ENCODE measurements at places on chromosomes 2 and 18.

GRCh38 chr2:114406347-114406746 is 36.1 kb upstream of the DPP10 start:
- no peak for DNase-seq

- no peak for DNase-seq
Observed at GRCh38 chr2:96112501-96113366, 3.6 kb downstream of the ADRA2B start.

DNA sequence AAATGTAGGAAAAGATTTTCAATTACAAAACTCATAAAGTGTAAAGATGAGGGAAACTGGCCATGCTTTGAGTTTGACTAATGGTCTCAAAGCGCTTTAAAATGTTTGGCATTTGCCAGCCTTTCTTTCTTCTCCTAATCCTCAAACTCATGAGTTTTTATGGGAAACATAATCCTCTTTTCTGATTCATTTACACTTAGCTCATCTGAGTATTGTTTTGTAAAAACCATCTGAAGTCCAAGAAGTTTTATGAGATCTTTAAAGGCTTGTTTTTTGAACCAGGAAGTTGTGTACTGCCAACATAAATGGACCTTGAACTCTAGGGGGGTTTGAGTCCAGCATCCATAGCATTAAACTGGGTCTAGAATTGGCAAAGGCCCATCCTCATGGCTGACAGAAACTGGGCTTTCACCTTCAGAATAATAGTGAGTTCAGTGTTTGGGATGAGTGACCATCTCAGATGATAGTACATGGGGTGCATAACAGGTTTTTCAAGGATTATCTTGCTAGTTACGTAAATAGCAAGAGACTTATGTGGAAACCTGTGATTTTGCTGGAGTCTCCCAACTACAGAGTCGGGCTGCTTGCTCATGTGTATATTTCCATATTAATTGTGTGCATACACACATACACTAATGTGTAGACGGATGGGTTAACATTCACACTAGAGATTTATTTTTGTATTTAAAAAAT is 3.8 kb upstream of the LTBP1 start:
- no peak for DNase-seq

GRCh38 chr18:68033466-68033865 is 516.9 kb upstream of the DSEL start:
- no peak for DNase-seq

GRCh38 chr2:43100883-43101662 is 125.3 kb downstream of the ZFP36L2 start:
- no peak for DNase-seq

DNA sequence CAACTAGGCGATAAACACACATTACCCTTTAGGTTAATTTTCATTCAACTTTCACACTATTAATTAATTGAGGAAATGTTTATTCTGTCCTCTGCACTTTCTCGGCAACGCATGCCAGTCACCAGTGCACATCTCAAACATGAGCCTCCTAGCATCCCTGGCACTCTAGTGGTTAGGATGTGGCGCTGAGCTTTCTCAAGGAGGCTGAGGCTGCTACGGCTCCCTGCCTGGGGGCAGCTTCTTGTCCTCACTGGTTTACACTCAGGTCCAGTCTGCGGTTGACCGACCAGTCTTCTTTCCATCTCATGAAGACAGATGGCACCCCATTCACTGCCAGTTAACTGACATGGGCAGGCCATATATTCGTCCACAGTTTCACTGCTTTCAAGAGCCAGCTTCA is 463.4 kb downstream of the EIPR1 start:
- DNase-seq = no peak

DNA sequence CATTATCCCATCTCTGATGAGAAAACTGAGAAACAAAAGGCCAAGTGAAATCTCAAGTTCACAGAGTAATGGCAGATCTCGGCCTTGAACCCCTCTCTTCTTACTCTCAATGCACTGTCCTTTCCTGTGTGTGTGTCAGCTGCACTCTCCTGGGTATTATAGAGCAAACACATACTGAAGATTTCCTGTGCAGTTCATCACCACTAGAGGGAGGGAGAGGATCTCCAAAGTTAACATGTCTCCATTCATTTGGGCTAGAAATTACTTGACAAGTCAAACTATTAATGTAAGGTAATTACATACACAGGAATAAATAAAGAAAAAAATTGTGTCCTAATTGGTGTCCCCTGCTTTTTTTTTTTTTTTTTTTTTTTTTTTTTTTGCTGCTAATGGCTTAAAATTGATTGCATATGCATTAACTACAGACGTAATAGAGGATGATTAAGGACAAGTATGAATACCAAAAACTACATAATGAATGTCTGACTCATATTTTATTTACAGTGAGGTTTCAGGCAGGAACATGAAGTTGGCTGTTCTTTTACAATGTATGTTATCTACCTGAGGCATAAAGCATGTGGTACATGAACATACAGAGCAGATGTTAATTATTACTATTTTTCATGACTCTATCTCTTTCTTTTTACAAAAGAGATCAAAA is 269.2 kb downstream of the NYAP2 start:
- peak; percentile 4 for DNase-seq

DNA sequence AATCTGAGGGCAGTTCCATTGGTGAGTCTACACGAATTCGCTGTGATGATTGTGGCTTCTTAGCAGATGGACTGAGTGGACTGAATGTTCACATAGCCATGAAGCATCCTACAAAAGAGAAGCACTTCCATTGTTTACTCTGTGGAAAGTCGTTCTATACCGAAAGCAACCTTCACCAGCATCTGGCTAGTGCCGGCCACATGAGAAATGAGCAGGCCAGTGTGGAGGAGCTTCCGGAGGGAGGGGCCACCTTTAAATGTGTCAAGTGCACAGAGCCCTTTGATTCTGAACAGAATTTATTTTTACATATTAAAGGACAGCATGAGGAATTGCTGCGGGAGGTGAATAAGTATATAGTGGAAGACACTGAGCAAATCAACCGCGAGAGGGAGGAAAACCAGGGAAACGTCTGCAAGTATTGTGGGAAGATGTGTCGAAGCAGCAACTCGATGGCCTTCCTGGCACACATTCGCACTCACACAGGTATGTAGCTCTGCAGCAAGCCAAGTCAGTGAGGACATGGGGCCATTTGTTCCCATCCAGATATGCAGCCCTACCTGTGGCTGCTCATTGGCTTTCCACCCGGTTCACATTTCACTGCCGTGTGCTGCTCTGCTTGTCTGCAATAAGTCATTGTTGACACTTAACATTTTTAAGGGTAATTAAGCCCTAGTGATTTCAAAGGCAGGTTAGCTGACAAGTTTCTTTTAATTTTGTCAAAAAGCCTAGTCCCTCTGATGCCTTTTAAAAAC is 37.7 kb downstream of the ZNF407 start:
- DNase-seq = no peak
